ENCODE measurements at places on chromosomes 5 and 9. TPM values are rescaled to one million over a fixed set of nuclear protein-coding genes. Genes with fewer than 3 reads are reported as not detected.

GRCh38 chr5:171493646-171494393, 74.4 kb downstream of the FGF18 start:
- no peak for DNase-seq

GRCh38 chr9:89383030-89383720, 64.9 kb downstream of the SECISBP2 start:
- DNase-seq = no peak

- DNase-seq = no peak
These were observed 28.1 kb downstream of the RIGI start for GRCh38 chr9:32497921-32498320.

- no peak for DNase-seq
These were observed 55.7 kb upstream of the DPYSL3 start for GRCh38 chr5:147565524-147565923.

The NAIP gene
- 9.2 TPM for total RNA-seq

The ADCY2 gene
- total RNA-seq = 0.54 TPM
